Stimulated activated CD8-positive, alpha-beta memory T cell treated with anti-CD3 and anti-CD28 coated beads, Interleukin-4, amount 100 ng/mL, for 4 hours (primary cell): ENCODE measurements at places on chromosomes 2 and 18.

GRCh38 chr18:23141104-23141999 lies 6.1 kb downstream of the CABLES1 start:
- DNase-seq: no peak

GRCh38 chr2:236754271-236754944 lies 184.8 kb downstream of the ACKR3 start:
- no peak for DNase-seq

- no peak for DNase-seq
Measured at GRCh38 chr2:21453723-21454450, 330.1 kb downstream of the TDRD15 start.

GRCh38 chr2:64605026-64605471 lies 48.7 kb downstream of the SERTAD2 start:
- no peak for DNase-seq

GRCh38 chr18:59562751-59563150 lies 134.5 kb downstream of the CCBE1 start:
- no peak for DNase-seq

- no peak for DNase-seq
Measured at GRCh38 chr2:219421323-219421722, 3.1 kb downstream of the DES start.

DNA sequence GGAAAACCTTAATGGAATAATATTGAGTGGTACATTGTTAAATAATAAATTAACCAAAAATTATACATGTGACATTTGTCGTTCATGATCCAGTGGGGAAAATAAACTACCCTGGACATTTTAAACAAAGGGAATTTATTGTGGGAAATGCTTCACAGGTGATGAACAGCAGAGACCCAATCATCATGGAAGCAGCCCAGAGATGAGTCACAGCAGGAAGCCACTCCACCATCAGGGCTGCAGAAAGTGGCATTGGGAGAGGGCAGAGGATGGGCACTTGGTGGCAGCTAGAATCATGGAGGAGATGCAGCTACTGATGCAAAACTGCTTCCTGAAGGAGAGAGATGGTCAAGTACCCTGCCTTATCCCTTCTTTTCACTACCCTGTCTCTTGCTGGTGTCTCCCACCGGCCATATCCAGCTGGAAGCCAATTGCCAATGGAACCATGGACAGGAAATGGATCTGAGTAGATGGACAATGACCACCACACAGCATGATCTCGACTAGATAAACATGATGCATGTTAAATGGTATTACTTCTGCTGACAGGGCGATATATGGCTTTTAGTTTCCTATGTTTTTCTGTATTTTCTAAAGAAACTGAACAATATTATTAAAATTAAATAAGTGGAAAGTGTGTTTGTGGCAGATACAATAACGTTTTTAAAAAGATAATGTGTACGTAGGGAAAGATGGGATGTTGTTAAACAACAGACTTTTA lies 139.8 kb downstream of the RPIA start:
- DNase-seq: no peak

DNA sequence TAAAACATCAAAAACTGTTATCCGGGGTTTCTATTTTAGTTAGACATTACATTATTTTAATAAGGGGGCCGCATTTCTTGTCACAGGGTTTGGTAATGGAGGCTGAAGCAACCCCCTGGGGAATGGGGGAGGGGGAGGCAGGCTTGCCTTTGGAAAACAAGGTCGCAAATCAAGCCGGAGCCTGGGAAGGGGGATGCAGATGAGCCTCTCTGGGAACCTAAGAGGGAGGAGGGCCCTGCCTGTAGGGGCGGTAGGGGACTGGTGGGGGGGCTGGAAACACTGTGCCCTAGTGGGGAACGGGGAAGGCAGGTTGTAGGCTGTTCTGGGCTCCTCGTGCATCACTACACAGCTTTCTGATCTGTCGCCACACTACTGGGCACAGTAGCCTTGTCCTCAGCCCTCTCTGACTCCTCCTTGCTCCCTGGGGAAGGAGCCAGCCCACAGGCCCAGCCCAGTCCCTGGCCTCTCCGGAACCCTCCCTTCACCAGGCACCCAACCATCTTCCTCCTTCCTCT lies 170.2 kb upstream of the SMAD2 start:
- DNase-seq: no peak

- DNase-seq: no peak
Measured at GRCh38 chr18:57649556-57650500, 28.2 kb upstream of the NARS1 start.

DNA sequence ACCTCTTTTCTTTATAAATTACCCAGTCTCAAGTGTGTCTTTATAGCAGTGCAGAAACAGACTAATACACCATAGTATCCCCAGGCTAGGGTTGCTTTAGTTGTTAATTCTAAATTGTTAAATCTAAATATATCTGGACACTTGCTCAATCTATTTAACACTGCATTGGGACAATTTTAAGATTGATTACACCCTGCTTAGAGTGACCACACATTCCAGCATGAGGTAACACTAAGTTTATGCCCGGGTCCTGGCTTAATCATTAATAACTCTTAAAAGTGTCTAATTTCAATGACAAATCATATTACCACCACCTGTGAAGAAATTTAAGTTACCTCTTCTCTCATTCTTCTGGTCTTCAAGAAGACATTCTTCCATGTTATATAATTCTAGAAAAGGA lies 131.4 kb downstream of the ZNF385B start:
- no peak for DNase-seq

DNA sequence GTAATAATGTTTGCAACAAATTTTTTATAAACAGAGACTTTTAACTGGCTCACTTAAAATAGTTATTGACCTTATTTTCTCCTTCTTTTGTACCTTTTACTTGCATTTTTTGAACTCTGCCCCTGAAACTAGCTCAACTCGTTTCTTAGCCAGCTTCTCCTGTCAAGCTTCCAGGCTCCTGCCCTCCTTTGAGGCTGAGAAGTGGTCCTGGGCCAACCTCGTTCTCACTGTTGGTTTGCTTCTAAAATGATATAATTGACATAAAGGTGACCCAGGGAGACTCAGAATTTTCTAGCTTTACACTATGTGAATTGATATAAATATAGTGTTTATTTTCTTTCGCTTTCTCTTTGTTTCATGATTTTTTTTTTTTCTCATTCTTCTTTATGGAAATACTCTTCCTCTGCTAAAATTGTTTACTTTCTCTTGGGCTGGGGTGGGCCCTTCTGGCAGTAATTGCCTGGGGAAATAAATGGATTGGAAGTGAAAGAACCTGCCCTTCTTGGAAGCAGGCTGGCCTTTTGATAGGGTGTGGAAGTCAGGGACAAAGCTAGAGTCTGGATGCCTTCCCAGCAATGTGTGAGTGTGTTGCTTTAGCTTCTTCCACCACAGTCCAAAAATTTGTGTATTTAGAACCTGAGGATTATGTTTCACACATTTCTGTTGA lies 30.7 kb downstream of the GPD2 start:
- no peak for DNase-seq

GRCh38 chr2:187567126-187567525 lies 12.9 kb upstream of the TFPI start:
- DNase-seq: no peak

DNA sequence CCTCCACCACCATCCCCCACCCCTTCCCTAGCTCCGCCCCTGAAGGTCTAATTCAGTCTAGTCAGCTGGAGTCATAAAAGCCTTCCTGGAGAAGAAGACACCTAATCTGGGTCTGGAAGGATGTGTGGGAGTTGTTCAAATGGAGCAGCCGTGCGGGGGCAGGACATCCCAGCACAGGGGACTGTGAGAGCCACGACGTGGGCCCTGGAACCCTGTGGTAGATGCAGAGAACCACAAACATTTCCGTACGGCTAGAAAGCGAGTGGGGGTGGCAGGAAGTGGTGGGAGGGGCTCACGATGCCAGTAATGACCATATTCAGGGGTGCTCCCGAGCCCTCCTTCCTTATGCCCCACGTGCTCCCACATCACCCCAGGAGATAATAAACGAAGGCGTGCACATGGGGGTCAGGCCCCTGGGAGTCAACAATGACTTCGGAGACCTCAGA lies 20.9 kb upstream of the COL6A3 start:
- DNase-seq: peak; percentile 62

DNA sequence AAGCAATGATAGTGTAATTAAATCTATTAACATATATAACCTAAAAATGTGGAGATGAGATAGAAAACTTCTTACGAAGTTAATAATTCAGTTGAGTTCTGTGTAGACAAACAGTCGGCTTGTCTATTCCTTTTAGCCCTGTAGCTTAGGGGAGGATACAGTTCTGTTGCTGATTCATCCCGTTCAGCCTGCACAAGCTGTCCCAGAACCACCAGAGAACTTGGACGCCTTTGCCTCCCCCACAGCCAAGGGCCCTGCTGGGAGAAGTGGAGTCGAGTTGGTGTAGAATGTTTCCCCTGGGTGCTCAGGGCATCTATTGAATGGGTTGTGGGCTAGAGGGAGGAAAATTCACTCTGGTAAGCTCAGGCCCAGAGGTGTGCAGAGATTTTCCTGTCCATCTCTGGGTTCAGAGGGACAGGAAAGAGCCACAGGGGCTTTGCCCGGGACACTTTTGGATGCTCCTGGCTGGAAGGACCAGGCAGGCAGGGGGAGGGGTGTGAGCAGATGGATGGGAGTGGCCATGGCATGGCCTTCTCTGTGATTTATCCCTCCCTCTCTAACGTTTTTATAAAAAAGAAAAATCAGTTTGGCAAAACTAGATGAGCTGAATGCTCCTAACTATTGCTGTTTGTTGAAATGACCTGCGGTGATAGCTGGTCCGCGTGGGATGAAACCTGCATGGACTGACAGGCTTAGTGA lies 42.8 kb upstream of the GALR1 start:
- DNase-seq: no peak

GRCh38 chr2:168215813-168216212 lies 31.6 kb downstream of the STK39 start:
- DNase-seq: no peak
